ENCODE measurements at places on chromosomes 4 and X.

- no peak for DNase-seq
These were observed 5.5 kb upstream of the PAK3 start for GRCh38 chrX:111090458-111090857.

DNA sequence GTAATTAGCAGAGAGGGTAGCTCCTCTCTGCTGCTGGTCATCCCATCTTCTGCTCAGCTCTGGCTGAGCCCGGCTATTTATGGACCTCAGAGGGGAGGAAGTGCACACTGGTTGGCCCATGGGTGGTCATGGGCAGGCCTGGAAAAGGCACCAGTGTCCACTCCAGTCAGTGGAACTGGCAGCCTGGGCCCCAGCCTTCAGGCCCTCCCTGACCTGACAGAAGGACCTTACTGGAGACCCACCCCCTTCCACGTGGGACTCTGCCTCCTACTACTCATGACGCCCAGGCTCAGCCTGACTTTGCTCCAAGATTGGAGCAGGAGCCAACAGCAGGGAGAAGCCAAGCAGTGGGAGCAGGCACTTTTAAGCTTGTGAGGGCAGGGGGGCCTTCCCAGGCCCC is 8.0 kb upstream of the ART3 start:
- DNase-seq, result no peak

GRCh38 chr4:56038487-56039162 is 89.9 kb downstream of the CEP135 start:
- DNase-seq, result peak; percentile 24

DNA sequence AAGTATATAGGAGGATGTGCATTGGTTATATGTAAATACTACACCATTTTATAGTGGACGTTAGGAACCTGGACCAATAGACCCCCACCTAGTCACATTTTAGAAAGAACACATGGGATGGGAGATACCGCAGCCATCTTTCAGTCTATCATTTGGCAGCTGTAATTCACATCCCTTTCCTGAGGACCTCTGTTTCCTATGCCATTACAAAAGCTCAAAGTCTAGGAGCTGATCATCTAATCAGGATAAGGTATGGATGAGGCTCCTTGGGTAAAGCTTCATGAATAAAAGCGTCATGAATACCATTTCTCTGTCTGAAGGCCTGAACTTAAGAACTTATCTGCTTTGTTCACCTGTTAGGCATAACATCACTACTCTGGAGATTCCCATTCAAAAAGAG is 31.1 kb downstream of the OCIAD1 start:
- no peak for DNase-seq

DNA sequence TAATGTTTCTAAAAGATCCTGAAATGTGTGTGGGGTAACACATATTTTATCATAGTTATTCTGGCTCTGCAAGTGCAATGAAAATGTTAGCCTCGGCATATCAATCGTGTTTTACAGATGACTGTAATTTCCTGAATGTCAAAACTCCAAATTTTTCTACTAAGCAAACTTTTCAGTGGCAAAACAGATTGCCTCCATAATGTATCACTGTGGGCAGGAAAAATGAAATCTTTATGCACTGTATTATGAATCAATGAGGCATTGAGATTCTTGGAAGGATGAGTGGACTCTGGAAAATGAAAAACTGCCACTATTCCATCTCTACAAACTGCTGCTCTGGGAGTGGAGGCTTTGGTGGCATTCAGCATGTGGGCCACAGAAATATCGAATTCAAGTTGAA is 160.1 kb upstream of the MBNL3 start:
- no peak for DNase-seq

DNA sequence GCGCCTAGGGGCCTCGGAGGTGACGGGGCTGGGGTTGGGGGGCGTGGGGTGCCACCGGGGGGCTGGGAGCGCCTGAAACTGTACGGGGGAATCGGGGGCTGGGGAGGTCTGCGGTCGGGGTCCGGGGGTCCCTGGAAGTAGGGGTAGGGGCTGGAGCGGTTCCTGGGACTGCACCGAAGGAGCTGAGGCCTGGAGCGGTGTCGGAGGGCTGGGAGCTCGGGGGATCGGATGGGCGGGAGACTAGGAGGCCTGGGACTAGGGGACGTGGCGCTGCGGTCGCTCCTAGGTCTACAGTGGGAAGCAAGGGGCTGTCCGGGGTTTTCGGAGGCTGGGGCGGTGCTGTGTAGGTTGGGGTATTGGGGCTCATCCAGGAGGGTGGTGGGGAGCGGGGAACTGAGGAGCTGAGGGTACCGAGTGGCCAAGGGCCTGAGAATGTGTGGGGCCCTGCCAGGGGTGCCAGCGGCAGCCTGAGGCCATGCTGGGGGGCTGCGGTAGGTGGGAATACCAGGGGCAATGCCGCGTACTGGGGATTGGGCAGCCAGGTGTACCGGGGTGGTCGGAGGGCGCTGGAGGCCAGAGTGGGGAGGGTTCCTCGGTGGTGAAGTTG is 562 bp downstream of the AKAP17A start:
- no peak for DNase-seq

GRCh38 chr4:3313139-3313538 is 20.3 kb downstream of the RGS12 start:
- no peak for DNase-seq

GRCh38 chrX:155899366-155899765 is 18.2 kb downstream of the VAMP7 start:
- no peak for DNase-seq

- no peak for DNase-seq
These were observed 75.1 kb upstream of the MBNL3 start for GRCh38 chrX:132563976-132564375.

GRCh38 chr4:159352609-159353008 is 249.7 kb downstream of the RAPGEF2 start:
- peak; percentile 56 for DNase-seq

DNA sequence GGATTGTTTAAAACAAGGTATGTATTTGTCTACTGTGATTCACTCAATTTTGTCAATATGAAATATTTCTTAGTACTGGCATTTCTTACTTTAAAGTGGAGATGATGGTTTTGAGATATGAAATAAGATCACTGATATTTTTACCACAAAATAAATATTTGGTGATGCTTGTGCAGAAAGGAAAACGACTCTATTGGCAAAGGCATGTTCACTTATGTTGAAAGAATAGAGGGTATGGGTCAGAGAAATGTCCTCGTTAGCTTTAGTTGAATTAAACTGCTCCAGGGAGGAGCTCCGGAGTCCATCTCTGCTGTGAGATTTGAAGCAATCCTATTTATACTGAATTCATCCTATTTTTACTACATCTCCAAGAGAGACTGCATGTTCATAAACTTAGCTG is 84.2 kb downstream of the SH3BGRL start:
- DNase-seq, result no peak

- DNase-seq, result no peak
These were observed 7.5 kb downstream of the PTTG2 start for GRCh38 chr4:37967736-37968135.

DNA sequence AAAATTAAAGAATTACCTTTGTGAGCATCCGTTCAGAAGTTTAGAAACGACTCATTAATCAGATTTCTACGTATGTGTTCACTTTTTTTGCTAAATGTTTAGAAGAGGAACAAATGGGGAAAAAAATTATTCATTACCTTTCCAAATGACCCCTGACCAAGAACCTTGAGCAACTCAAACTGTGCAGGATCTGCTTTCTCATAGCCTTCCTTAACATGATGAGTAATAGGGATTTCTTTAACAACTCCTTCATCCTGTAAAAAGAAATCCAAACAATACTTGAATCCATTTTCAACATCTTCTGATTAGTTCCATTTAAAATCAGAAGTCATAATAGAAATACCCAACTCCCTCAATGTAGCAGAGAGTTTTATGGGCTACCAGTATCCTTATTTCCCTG is 32.1 kb downstream of the RPS6KA6 start:
- DNase-seq, result no peak
